Stimulated activated CD4-positive, alpha-beta T cell treated with anti-CD3 and anti-CD28 coated beads, TNF-alpha, amount 100 ng/mL, for 4 hours (primary cell): ENCODE measurements at places on chromosomes 5 and 9.

- DNase-seq: no peak
Observed at GRCh38 chr9:124499216-124499615, 8.0 kb downstream of the NR5A1 start.

- no peak for DNase-seq
Observed at GRCh38 chr5:179167871-179168451, 107.8 kb downstream of the ZNF354C start.

DNA sequence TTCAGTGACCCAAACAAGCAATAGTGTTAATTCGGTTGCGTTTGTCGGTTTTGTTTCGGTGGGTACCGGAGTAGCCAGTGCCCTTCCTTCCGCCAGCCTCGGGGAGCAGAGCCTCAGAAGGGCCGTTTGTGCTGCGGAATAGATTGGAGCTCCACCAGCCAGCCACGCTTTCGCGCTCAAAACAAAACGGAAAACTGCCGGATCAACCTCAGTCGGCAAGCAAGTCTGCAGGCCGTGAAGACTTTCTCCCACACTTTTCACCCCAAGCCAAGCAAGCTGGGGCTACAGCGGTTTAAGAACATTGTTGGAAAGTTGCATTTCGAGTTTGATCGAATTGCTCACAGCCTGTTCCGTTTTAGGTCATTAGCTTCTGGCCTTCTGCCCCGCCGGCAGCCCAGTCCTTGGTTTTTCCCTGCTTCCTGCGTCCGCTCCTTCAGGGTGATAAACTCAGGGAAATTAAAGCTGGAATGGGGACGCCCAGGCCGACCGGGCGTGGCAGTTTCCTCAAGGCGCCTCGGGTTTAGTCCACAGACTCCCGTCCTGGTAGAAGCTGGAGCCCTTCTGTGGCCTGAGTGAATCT is 803 bp upstream of the CCNO start:
- no peak for DNase-seq

DNA sequence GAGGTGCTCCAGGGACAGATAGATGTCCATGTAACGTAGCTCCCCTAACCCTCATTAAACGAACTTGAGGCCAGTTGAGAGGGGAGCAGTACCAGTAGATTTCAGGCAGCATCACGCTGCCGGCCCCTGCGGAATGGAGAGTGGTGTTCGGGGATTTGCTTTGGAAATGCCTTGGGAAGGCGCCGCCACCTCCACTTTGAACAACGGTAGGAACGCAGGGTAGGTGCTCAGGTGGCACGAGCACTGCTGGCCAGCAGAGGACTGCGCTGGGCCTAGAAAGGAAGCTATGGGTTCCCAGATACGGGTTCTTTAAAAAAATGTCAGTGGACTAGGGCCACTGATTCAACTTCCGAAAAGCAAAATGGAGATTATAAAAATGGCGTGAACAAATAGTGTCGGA is 271.8 kb downstream of the FANCC start:
- DNase-seq: no peak

- DNase-seq: no peak
Observed at GRCh38 chr9:133523106-133523505, 1.7 kb downstream of the MYMK start.

DNA sequence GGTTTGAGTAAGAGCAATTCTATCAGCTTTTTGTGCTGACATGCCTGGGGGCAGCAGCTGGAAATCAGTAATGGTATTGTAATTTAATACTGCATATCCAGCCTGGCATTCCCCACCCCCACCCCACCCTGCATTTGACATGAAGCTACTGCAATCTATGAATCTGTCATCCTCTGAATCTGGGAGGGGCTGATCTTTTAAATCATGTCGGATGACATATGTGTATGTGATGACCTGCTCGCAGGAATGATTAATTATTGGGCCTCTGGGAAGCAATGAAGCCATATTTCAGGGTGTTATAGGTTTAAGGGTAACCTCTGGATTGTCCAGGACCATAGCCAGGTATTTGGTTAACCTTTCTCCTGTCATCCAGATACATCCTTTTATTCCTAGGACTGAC is 64.6 kb upstream of the RASGRF2 start:
- DNase-seq: no peak

GRCh38 chr9:111297066-111297824 is 32.8 kb downstream of the OR2K2 start:
- no peak for DNase-seq

DNA sequence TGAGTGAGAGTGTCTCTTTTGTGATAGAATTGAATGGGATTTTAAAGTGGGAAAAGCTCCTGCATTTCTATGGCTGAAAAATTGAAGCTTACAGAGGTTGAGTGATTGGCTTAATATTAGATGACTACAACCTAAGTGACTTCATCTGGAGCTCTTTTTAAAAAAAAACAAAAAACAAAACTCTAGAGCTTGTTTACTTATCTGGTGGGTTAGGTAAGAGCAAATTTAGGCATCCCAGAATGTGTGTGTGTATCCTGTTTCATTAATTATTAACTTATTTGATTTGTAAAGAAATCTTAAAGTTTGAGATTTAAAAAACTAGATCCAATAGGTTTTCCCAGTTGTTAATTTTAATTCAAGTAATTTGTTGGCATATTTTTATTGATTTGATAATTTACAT is 60.1 kb downstream of the SCAMP1 start:
- no peak for DNase-seq

DNA sequence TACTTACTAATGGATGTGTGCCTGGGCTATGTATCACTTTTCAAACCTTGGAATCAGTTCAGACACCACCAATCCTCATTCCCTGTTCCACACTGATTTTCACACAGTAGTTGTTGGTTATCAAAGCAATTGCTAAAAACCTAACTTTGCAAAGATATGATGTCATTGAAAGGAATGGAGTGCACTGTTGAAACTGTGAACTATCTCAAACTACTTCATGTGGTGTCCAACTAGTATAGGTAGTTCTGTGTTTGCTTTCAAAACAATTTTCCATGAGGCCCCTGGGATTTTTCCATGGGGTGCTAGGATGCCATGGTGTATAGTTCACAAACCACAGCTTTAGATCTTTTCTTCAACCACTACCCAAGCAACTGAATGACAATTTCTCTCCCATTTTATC is 17.8 kb downstream of the INIP start:
- no peak for DNase-seq

- peak; percentile 86 for DNase-seq
Observed at GRCh38 chr5:67003935-67004729, 192.5 kb downstream of the CD180 start.

DNA sequence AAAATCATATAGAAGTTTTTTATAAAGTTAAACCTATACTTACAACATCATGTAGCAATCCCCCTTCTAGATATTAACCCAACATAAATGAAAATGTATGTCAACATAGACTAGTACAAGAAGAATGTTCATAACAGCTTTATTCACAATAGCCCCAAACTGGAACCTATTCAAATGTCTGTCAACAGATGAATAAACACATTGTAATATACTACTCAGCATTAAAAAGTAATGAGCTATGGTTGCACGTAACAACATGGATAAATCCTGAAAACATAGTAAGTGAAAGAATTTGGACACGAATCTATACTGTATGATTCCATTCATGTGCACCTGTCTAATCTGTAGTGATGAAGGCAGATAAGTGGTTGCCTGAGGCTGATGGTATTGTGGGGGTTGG is 73.9 kb downstream of the CSNK1G3 start:
- DNase-seq: no peak

GRCh38 chr5:40502736-40503135 is 177.0 kb upstream of the PTGER4 start:
- DNase-seq: no peak

- no peak for DNase-seq
Observed at GRCh38 chr9:127011772-127012171, 97.2 kb downstream of the RALGPS1 start.

DNA sequence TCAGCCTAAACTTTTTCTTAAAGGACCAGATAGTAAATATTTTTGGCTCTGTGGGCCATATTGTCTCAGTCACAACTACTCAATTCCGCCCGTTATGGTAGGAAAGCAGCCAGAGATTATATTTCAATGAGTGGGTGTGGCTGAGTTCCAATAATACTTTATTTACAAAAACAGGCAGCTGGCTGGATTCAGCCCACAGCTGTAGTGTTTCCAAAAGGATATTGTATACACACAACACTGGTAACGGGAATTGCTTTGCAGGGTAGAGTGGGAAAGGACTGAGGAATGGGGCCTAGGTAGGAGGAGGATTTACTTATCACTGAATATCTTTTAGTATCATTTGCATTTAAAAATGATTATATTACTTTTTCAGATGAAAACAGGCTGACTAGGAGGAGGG is 21.0 kb downstream of the GCNT4 start:
- no peak for DNase-seq

GRCh38 chr5:159497221-159497620 is 166.9 kb upstream of the IL12B start:
- DNase-seq: no peak

DNA sequence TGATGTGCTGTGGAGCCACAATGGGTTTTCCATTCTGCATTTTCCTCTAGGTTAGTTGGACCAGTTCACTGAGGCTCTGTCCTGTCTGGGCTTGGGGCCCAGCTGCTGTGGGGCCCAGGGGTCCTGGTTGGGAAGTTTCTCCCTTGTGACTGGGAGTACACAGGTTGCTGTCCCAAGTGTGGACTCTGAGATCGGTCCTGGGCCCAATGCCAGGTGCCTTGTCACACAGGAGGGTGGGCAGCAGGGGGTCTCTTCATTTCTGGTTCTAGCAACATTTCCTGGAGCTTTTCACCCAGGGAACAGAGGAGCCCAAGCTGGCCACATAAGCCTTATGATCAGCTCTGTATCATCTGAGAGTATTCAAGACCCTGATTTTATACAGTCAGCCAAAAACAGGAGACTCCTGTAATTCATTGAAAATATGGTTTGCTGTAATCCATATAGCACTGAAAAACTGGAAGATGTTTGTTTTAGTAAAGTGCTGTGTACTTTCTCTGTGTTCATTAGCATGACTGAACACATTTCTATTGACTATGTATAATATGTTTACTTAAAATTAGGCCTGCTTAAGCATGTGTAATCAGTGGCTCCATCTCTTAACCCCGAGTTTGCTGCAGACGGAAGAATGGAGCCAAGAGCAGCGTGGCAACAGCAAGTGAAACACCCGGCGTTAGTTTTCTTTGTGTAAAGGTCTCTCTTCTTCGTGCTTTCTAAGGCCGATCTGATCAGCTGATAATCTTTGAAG is 62.5 kb downstream of the MVB12B start:
- no peak for DNase-seq

- DNase-seq: no peak
Observed at GRCh38 chr5:68372161-68372560, 156.6 kb downstream of the PIK3R1 start.

- no peak for DNase-seq
Observed at GRCh38 chr5:90099099-90099498, 310.5 kb downstream of the CETN3 start.

GRCh38 chr5:9707732-9708462 is 77.7 kb upstream of the TAS2R1 start:
- DNase-seq: no peak

DNA sequence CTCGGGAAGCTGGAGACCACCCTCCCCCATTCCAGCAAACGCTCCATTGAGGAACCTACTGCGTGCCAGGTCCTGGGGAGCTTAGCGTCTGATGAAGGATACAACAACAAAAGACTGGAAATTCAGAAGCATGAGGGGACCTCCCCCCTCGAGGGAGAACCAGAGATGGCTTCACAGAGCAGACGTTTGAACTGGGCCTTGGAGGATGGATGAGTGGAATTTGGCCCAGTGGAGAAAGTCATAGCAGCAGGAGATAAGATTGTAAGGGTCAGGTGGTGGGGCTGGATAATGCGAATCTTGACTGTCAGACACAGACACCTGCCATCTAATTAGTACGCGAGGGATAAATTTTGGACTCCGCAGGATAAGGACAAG is 1.2 kb upstream of the SLC25A51 start:
- DNase-seq: no peak

GRCh38 chr9:37096628-37097027 is 23.7 kb upstream of the ZCCHC7 start:
- DNase-seq: no peak

- no peak for DNase-seq
Observed at GRCh38 chr9:35748858-35749514, at the start of the genes GBA2 and RGP1. TSS of gene GBA2 (minus strand) at chr9:35749228. CDS start at chr9:35748704, 524 bp downstream. TSS of gene RGP1 (plus strand) at chr9:35749287. CDS start at chr9:35749756, 469 bp downstream.
